ENCODE measurements at places on chromosomes 5 and 9. TPM values are rescaled to one million over a fixed set of nuclear protein-coding genes. Genes with fewer than 3 reads are reported as not detected.

Gene GRXCR2
- not detected for total RNA-seq

Gene NR2F1-AS1
- total RNA-seq: 70.1 TPM

Gene MCIDAS
- total RNA-seq: not detected

Gene UBQLN1
- 140 TPM for total RNA-seq

Gene MFAP3
- 115 TPM for total RNA-seq

Gene EGR1
- total RNA-seq: 1.9 TPM

Gene GRM6
- total RNA-seq: 0.27 TPM

Gene ADRB2
- total RNA-seq: 1.1 TPM

Gene GFM2
- 45.6 TPM for total RNA-seq

Gene FAXDC2
- 9.4 TPM for total RNA-seq

Gene PCDHGB1
- total RNA-seq: 16.8 TPM

Gene OR1Q1
- not detected for total RNA-seq

Gene LMAN2
- 69.0 TPM for total RNA-seq

Gene RELL2
- total RNA-seq: 8.0 TPM

Gene ELAVL2
- total RNA-seq: 238 TPM

Gene OCLN
- total RNA-seq: 7.6 TPM

DNA sequence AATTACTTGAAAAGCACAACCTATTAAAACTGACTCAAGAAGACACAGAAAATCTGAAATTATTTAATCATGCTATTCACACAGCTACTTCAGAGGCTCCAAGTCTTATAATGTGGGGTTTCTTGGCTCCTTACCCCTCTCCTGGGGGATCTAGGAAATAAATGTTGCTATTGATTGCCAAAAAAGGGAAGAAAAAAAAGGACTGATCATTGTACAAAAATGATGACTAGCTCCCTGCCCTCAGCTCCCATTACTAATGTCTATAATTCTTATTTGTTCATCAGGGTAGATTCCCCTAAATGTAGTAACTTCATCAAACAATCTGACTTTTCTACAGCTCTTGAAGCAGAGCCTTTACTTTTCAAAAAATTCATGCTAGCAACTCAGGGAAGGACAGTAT is 3.3 kb upstream of the SMC5 start:
- no peak for DNase-seq

DNA sequence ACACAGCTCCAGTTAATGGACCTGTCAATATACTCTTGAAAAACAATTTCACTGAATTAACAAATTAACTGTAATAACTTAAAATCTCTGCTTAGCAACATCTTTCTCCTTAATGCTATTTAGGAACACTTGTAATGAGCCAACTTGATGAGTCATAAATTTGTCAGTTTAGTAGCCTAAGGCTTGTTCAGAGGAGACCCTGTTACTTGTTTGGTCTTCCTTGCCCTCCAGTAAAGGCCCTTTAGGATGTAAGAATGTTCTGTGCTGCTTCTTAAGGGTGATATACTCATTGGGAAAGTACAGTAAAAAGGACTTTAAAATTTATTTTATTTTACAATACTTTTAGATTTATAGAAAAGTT is 11.4 kb upstream of the MATR3 start:
- DNase-seq: no peak

- peak; percentile 43 for DNase-seq
Measured at GRCh38 chr5:174935854-174936474, 211.6 kb downstream of the MSX2 start.

GRCh38 chr5:139952574-139952973 is 90.5 kb downstream of the NRG2 start:
- no peak for DNase-seq

GRCh38 chr5:60177596-60177995 is 284.1 kb upstream of the PDE4D start:
- no peak for DNase-seq

- DNase-seq: no peak
Measured at GRCh38 chr9:72334658-72335337, 30.2 kb downstream of the ZFAND5 start.

GRCh38 chr5:160463227-160463626 is 41.6 kb downstream of the PTTG1 start:
- no peak for DNase-seq

DNA sequence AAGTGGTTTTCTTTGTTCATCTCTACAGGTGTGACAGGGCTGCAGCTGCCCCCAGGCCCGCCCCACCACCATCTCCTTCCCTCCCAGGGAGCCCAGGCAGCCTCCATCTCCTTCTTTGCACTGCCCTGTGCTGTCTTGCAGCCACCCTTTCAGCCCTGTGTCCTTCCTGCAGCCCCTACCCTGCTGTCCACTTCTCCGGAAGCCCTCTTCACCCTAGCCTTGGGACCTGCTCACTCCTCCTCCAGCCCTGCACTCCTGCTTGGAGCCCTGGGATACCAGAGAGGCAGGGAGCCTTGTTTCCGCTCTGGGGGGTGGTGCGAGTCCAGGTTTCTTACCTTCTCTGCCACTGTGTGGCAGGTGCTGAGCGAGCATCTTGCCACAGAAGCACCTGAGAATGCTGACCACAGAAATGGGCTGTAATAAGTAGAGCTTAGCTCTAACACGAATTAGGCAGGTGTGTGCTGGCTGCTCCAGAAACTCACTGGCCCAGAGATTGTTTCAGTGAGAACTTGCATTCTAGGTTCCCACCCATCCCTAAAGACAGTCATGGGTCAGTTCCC is 51.3 kb upstream of the GADD45G start:
- no peak for DNase-seq

DNA sequence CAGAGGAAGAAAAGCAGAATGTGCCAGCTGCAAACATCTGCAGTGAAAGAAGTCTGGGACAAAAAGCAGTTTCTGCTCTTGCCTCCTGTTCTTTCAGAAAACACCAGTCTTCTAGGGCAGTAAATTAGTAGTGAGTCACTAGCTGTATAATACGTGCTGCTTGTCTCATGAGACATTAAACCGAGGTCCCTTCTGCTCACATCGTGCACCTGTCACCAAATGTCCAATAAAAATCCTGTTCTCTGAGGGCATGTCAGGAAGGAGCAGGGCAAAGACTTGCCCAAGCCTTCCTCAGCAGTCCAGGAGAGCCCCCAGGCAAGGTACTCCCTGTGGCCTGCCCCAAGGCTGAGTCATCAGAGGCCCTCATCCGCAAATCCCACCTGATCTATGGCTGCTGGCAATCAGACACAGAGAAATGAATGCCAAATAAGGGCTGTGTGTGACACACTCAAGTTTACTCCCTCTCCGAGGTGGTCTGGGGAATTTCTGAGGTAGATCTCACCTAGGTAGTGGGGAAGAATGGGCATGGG is 255.3 kb upstream of the SMARCA2 start:
- DNase-seq: no peak

DNA sequence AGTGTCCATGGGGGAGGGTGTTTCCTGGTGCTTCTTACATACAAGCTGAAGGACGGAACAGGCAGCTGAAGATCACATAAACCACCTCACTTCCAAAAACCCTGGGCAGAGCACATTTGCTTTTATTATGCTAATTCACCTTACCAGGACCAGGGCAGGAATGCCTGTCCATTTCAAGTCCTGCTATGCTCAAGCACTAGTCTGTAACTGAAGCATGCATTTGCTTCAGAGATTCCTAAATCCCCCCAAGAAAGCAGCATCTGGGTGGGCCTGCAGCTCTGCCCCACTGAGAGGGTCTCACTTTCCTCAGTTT is 9.4 kb upstream of the NACC2 start:
- DNase-seq: no peak

GRCh38 chr9:83315649-83316048 is 222.6 kb downstream of the FRMD3 start:
- no peak for DNase-seq

DNA sequence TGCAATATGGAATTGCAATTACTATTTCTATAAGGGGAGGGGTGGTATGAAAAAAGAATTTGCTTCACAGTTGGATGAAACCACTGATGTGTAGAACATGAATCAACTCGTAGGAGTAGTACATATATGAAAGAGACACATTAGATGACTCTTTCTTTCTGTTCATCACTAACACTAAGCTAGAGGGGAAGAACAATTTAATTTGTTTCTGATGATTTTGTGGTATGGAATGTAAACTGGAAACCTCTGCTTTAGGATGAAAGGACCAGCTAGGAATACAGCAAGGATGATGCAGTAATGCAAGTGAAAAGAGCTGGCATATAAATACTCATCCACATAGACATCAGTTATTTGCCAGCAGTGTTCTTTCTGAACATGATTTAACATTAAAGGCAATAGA is 113.4 kb downstream of the PAPPA start:
- DNase-seq: no peak

DNA sequence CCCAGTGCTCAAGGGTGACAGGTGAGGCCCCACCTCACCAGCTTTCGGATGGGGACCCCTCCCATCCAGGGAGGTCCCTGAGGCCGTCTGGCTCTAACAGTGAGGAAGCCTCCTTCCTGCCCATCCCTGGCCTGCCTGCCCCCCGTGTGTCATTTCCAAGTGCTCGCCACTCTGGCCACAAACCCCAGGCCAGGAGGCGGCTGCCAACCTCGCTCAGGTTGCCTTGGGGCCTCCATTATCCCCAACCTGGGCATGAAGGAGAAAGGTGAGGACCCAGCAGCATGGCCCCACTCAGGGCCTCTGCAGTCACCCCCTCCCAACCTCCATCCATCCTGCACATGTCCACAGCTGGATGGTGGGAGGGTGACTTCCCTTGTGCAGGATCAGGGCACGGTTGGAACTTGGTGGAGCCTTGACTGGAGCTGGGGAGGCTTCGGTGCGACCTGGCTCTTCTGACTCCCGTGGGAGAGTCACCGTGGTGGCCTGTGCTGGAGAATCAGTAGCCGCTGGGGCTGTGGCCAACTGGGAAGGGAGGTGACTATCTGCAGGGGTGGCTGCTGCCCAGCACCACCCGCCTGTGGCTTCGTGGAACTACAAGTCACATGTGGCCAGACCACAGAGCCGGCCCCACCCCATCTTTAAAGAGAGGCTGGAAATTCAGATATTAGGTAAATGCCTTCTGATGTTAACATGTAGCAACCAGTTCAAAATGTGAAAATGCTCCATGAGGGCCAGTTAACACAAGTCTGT is 37.5 kb upstream of the GFPT2 start:
- no peak for DNase-seq

DNA sequence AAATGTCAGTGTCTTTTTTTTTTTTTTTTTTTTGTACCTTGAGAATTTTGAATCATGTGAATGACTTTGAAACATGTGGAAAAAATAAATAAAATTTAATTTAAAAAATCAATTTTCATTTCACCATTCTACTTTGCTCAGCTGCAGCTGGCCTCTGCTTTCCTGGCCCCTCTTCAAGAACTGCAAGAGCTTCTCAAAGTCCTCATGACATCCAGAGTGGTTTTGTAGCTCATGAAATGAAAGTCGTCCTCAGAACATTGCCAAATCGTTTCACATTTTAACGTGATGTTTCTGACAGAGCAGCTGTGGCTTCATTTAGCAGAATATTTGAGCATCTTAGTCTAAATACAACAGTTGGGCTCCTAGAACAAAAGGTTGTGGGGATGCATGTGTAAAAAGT is 47.9 kb upstream of the TMEM215 start:
- DNase-seq: no peak

GRCh38 chr9:133532937-133533668 is 1.4 kb upstream of the ADAMTSL2 start:
- no peak for DNase-seq

DNA sequence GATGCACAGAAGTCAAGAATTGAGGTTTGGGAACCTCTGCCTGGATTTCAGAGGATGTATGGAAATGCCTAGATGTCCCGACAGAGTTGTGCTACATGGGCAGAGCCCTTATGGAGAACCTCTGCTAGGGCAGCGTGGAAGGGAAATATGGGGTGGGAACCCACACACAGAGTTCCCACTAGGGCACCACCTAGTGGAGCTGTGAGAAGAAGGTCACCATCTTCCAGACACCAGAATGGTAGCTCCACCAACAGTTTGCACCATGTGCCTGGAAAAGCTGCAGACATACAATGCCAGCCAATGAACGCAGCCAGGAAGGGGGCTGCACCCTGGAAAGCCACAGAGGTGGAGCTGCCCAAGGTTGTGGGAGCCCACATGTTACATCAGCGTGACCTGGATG is 104.5 kb downstream of the STK32A start:
- no peak for DNase-seq

DNA sequence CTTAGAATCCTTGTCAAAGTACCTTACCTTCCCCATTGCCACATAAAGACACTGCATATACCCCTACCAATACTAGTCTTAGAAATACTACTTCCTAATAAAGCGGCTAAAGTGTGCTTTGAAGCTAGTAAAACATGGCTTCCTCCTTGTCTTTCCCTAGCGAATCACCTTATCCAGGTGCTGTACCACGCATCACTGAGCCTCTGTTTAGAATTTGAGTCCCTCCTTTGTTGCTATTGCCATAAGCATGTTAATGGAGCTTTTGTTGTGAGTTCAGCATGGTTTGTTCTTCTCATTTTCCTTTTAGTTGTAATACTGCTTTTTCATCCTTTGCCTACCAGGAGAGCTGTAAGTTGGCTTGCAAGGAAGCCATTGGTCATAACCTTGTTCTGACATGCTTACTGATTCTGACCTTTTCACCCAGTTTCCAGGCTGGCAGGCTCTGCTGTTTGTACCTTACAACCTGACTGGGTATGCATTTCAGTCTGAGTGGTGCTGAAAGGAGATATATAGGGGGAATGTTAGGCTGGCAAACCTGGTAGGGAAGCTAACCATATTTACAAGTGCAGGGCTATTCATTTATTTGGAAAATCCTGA is 49.8 kb downstream of the LMNB1 start:
- DNase-seq: no peak

DNA sequence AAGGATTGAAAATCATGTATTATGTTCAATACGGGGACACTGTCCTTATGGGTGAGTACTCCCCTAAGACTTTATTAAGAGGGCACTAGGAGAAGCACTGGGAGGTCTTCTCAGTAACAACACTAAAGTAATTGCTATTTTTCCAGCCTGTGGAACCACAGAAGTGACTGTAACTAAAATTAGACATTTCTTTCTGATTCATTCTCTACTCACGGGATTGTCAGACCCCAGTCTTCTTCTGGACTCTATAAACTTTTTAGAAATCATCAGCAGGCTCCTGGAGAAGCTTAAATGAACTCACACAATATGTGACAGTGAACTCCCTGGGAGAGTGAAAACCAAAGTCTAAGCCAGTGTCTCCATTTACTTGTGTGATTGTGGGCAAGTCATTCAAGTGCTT is 14.5 kb downstream of the TLR4 start:
- DNase-seq: no peak

- no peak for DNase-seq
Measured at GRCh38 chr5:34996261-34996660, 51.5 kb downstream of the AGXT2 start.

Data from cerebellum (tissue), 4 donors.